Activated CD8-positive, alpha-beta memory T cell treated with anti-CD3 and anti-CD28 coated beads, Interleukin-2, amount 10 ng/mL, durations not matched to agents 7 days and 5 days (primary cell): ENCODE measurements at places on chromosomes 4 and X. TPM values are rescaled to one million over a fixed set of nuclear protein-coding genes. Genes with fewer than 3 reads are reported as not detected.

GLRA2 gene
- not detected for total RNA-seq

GPR50 gene
- not detected for total RNA-seq

GRCh38 chr4:170271723-170272122 lies 182.0 kb upstream of the AADAT start:
- DNase-seq, result no peak

- DNase-seq, result no peak
These were observed 135.0 kb upstream of the IL15 start for GRCh38 chr4:141501395-141501794.

GPRIN3 gene
- 67.5 TPM for total RNA-seq

DNA sequence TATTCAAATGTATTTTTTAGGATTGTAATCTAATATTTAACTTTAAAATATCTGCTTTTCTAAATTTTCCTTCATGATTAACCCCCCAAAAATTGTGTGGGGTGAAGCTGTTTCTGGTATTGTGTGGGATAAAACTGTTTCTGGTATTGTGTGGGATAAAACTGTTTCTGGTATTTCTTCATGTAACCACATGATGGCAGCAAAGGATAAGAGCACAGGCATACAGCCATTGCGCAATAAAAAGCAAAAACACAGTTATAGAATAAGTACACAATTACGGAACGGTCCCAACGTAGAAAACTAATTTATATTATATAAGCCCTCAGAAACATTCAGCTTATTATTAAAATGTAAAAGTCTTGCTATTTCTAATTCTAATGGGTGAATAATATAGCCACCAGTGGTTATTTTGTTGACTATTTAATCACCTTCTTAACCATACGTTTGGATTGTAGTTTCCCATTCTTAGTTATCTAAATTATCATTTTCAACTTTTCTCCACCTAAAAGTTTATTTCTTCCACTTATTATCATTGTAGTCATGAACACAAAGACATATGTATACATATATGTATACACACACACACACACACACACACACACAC lies 333.9 kb upstream of the FSTL5 start:
- DNase-seq, result no peak

DNA sequence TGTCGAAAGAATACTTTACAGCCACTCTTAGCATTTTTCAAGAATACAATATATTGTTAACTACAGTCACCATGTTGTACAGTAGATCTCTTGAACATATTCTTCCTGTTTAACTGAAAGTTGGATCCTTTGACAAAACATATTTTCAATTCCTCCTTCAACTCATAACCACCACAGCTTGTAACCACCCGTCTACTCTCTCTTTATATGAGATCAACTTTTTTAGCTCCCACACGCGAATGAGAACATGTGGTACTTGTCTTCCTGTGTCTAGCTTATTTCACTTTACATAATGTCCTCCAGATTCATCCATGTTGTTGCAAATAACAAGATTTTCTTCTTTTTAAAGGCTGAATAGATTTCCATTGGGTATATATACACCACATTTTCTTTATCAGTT lies 338.3 kb upstream of the IGFBP7 start:
- DNase-seq, result no peak

CLNK gene
- total RNA-seq, result 0.18 TPM

DNA sequence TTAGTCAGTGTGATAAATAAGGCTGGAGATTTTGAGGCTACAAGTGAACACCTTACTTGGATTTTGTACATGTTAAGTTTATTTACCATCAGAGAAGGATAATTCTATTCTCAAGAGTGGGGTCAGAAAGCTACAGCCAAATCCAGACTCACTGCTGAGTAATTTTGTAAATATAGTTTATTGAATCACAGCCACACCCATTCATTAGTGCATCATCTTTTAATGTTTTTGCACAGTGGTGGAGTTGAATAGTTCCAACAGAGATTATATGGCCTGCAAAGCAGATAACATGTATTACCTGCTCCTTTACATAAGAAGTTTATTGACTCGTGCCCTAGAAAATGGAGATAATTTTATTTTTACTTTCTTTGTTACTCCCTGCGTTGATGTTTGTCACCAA lies 60.4 kb downstream of the PCDH18 start:
- DNase-seq, result no peak

- no peak for DNase-seq
These were observed 271.8 kb upstream of the GK2 start for GRCh38 chr4:79679859-79680258.

TEX13D gene
- not detected for total RNA-seq

DNA sequence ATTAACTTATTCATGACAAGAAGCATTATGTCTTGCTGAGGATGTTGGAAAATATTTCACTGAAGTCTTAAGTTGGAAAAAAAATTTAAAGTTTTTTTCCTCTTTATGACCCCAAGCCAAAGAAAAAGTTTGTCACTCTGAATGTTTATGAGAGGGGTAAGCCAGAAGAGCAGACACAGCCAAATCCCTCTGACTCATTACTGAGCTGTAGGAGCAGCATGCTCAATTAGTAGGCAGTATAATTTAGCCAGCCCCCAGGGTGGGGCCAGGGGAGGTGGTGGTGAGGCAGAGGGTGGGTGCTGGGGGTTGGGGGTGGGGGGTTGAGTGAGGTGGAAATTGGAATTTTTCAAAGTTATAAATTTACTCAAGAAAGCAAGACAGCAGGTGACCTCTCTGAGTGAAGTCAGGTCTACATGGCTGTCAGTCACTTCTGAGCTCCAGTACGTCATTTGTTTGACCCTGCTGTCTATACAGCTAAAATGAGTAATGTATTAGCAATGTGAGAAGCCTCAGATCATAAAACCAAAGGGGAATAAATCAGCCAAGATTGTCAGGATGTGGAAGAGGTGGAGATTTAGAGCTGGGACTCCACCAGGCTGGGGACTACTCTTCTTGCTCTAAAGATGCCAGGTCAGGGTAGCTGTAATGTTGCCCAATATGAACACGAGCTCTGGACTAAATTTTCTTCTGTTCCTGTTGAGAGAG lies 98.8 kb upstream of the NDP start:
- DNase-seq, result no peak
